ENCODE measurements at places on chromosomes 5 and 9.

- ATAC-seq = no peak
These were observed 89.7 kb downstream of the HRH2 start for GRCh38 chr5:175747539-175748060.

DNA sequence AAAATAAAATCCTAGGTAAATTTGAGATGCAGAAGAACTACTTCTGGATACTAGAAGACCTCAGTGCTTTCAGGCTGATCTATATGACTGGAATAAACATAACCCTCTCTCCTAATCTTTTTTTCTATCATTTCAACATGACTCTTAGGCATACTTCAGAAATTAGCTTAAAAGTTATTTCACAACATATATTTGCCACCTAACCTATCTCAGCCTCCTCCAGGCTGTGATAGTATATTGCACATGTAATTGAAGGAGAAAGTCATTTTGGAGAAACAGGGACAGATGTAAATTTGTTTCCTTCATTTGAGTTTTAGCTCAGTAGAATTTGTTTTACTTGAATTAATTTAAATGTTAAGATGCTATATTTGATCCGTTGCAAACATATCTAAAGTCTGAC is 1932.3 kb upstream of the CDH6 start:
- ATAC-seq = no peak

GRCh38 chr9:1404940-1405339 is 354.8 kb downstream of the DMRT2 start:
- no peak for ATAC-seq

- peak; percentile 54 for ATAC-seq
These were observed 97.0 kb downstream of the DRD1 start for GRCh38 chr5:175347027-175347426.

GRCh38 chr5:141840280-141840812 is 37.9 kb downstream of the PCDH1 start:
- no peak for ATAC-seq

- ATAC-seq = peak; percentile 47
These were observed 723 bp downstream of the PPP1R26 start for GRCh38 chr9:135480071-135480939.

GRCh38 chr9:20623021-20623747 is 885 bp upstream of the MLLT3 start:
- ATAC-seq = no peak

All from esophagus mucosa (tissue), 1 donor.